Omental fat pad (tissue), 4 donors: ENCODE measurements at places on chromosomes 13 and 19.
A peak's percentile ranks its signal among the peaks of the same experiment; 100 is the strongest.

DNA sequence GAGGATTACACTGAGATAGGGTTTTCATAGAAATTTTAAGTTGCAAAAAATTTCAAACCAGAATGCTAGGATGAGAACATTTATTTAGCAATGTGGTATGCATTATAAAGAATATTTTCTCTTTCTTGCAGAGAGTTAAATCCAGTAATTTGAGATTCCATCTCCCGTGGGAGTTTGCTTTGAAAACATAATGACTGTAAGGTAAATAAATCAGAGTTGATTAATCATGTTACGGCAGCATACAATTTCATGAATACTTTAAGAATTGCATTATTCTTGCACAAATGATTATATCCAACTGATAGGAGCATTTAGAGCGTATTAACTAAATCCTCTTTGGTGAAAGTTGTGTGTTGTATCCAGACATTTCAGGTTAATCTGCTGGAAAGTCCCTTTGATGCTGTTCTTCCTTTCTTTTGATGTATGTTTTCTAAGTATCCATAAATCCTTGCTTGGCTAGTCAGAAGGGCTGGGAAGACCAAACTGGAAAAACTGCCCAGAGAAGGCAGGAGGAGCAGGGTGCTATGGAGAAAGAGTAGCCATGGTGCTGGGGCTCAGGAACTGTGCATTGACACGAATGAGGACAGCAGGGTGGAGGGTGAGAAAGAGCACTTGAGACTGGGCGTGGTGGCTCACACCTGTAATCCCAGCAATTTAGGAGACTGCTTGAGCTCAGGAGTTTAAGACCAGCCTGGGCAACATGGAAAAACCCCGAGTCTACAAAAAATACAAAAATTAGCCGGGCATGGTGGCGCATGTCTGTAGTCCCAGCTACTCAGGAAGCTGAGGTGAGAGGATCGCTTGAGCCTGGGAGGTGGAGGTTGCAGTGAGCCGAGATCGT lies 4.8 kb upstream of the GJA3 start:
- DNase-seq, result no peak

- no peak for DNase-seq
Observed at GRCh38 chr13:31891472-31891871, 140.1 kb upstream of the FRY start.

DNA sequence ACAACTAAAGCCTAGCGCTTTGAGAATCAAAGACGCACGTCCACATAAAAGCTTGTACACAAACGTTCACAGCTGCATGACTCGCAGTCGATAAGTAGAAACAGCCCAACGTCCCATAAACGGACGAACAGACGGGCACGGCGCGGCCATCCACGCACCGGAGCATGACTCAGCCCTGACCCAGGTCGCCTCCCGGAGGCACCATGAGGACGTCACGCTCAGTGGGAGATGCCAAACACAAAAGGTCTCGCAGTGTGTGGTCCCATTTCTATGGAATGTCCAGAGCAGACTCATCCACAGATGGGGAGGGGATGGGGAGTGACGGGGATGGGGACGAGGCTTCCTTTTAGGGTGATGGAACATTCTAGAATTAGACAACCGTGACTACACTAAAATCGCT lies 9.4 kb downstream of the POLRMT start:
- DNase-seq, result no peak

GRCh38 chr13:60397704-60398378 lies 821 bp downstream of the TDRD3 start:
- peak; percentile 25 for DNase-seq

- DNase-seq, result no peak
Observed at GRCh38 chr19:10923260-10924112, 5.0 kb downstream of the YIPF2 start.

DNA sequence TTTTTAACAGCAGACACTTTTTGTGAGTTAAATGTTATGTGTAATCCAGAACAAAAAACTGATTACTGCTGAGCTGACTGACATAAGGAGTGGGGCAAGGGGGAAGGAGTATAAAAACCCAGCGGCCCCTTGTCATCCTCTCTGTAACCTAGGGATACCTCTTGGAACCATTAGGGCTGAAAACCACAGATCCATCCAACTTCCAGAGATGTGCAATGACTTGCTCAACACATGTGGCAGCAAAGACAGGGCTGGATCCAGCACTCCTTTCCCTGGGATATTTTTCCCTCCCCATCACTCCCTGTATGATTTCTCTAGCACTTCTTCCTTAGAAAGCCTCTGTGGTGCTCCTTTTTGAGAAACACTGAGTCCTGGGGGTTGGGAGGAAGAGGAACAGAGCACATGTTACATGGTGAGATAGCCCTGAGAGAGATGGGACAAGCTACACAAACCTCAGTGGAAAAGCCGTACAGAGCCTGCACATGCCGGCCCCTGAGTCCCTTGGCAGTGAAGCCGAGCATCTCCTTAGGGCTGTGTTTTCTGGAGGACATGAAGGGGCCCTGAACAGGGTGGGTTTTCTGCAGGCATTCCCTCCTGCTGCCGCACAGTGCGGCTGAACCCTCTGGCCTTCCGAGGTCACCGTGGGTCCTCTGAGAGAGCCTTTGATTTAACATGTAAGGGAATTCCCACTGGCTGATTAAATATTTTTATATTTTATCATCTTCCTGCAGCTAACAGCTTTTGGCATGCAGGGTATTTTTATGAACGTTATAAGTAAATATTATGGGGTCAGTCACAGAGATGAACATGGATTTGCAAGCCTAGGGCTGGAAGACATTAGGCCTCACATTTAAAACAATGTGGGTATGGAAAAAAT lies 219.9 kb downstream of the COG6 start:
- DNase-seq, result no peak

GRCh38 chr19:16457195-16457953 lies 14.4 kb downstream of the EPS15L1 start:
- DNase-seq, result no peak

- DNase-seq, result no peak
Observed at GRCh38 chr19:49894879-49895565, 1.7 kb downstream of the IL4I1 start.

GRCh38 chr19:10855879-10856522 lies 7.8 kb downstream of the C19orf38 start:
- no peak for DNase-seq

GRCh38 chr13:43339805-43340550 lies 316.6 kb downstream of the DNAJC15 start:
- no peak for DNase-seq

GRCh38 chr19:47755065-47755761 lies 9.9 kb downstream of the NOP53 start:
- no peak for DNase-seq

- DNase-seq, result no peak
Observed at GRCh38 chr19:7865262-7865911, 8.8 kb downstream of the PRR36 start.

GRCh38 chr13:96181911-96182310 lies 92.0 kb downstream of the HS6ST3 start:
- no peak for DNase-seq

DNA sequence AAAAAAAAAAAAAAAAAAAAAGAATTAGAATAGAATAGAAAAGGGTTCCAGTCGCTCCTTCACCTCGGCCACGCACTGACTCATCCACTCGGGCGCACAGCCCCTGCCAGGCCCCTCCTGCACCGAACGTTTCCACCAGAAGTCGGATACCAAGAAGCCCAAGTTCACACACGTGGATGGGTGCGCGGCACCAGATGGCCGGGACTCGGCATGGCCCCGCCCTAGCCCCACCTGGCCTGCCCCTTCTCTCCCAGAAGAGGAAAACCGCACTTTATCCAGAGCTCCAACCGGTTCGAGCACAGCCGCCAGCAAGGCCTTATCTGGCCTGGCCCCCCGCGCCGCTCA lies 5.9 kb downstream of the PRR36 start:
- no peak for DNase-seq

- DNase-seq, result no peak
Observed at GRCh38 chr19:1424192-1424955, 13.8 kb upstream of the RPS15 start.

DNA sequence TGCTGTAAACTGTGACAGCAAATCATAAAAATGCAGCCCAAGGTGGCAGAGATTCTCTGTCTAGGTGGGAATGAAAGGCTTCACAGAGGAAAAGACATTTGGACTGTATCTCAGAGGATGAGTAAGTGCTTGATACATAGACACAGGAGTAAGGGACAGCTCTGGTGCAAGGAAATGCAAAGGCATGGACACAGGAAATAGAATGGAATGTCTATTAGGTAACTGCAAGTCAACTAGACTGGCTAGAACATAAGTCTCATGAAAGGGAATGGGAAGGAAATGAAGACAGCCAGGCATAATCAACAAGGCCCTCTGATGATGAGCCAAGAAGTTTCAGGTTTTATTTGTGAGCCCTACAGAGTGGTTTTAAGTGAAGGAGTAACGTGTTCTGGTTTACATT lies 321.7 kb downstream of the SUCLA2 start:
- DNase-seq, result no peak

DNA sequence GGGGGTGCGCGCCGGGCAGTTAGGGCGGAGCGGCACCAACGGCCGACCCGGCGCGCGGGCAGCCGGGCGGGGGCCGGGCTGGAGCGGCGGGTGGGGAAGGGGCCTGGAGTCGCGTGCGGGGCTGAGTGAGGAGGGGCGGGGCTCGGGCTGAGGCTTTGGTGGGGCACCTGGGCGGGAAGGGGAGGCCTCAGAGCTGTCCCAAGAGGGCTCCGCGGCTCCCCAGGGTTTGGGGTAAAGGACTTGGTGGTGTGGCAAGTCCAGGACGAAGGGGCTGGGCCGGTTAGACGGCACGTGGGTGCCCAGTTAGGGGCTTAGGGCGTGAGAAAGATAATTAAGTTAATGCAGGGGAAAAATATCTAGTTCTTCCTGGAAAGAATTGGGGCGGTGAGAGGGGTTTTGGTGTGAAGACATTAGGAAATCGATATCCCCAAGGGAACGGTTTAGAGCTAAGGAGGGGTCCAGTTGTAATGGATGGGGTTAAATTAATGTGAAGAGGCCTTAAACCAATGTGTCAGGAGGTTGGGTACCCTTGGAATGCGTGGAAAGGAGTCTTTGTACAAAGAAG lies 496 bp downstream of the ZNF574 start:
- DNase-seq, result no peak

DNA sequence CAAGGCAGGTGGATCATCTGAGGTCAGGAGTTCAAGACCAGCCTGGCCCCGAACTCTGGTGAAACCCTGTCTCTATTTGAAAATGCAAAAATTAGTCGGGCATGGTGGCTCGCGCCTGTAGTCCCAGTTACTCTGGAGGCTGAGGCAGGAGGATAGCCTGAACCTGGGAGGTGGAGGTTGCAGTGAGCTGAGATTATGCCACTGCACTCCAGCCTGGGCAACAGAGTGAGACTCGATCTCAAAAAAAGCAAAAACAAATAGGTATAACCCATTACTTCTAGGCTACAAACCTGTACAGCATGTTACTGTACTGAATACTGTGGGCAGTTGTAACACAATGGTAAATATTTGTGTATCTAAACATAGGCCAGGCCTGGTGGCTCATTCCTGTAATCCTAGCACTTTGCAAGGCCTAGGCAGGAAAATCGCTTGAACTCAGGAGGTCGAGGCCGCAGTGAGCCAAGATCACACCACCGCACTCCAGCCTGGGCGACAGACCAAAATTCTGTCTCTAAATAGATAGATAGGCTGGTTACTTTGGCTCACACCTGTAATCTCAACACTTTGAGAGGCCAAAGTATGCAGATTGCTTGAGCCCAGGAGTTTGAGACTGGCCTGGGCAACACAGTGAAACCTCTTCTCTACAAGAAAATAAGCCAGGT lies 63.5 kb downstream of the MYO9B start:
- no peak for DNase-seq

DNA sequence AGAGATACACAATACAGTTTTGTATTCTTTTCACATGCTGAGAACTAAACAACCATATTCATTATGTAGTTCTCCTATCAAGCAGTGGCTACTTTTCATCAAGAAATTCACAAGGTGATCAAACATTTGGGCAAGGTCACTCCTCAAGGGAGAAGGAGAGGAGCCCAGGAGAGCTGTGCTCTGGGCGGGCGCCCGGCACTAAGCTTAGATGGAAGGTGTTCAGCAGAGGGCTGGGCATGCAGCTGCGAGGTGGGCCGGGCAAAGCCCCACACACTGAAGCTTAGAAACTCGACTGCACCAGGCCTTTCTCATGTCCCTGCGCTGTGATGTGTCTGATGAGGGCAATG lies 30.4 kb upstream of the SPACA7 start:
- no peak for DNase-seq

DNA sequence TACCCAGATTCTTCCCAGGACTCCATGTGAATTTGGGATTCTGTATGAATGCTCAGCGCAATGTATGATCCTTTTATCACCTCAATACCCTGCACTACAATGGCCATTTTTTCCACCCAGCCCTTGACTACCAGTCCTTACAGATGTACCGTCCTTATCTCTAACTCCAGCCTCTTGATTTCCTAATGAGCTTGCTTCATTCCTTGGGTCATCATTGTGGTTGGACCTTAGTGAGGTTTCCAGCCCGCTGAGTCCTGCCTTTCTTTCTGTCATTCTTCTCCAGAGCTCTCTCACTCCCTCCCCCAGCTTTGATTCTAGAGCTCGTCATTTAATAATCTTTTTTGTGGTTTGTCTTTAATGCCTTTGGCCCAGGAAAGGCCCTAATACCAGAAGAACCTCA lies 438.5 kb downstream of the ZNF536 start:
- DNase-seq, result no peak

GRCh38 chr19:48480558-48481500 lies 11.7 kb downstream of the CYTH2 start:
- DNase-seq, result no peak

DNA sequence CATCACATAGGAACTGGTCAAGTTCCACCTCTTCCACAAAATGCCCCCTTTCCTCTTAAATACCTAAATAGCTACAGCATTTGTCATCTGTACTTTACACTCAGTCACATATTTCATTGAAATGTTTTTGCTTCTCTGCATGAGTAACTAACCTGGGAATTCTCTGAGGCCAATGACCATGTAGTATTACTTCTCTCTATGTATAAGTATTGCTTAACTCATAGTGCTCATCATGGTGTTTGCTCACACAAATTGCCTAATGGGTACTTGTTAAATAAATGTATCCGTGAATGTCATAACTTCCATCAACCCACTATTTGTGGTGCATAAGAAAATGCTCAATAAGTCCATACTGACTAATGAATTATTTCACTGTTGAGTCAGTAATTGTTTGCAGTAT lies 115.5 kb downstream of the FGF14 start:
- DNase-seq, result no peak

DNA sequence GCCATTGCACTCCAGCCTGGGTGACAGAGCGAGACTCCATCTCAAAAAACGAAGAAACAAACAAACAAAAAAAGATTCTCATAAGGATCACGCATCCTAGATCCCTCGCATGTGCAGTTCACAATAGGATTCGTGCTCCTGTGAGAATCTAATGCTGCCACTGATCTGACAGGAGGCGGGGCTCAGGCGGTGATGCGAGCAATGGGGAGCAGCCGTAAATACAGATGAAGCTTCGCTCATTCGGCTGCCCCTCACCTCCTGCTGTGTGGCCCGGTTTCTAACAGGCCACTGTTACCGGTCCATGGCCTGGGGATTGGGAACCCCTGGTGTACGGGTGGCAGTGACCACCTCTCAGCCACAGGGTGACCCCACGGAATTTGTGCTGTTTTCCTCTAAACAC lies 98.2 kb upstream of the MRI1 start:
- no peak for DNase-seq

- no peak for DNase-seq
Observed at GRCh38 chr19:54558339-54558738, 15.3 kb upstream of the LILRA2 start.
